Activated naive CD4-positive, alpha-beta T cell treated with Interleukin-2 at 50 U/mL for 16 hours (primary cell): ENCODE measurements at places on chromosomes 3 and 15.

DNA sequence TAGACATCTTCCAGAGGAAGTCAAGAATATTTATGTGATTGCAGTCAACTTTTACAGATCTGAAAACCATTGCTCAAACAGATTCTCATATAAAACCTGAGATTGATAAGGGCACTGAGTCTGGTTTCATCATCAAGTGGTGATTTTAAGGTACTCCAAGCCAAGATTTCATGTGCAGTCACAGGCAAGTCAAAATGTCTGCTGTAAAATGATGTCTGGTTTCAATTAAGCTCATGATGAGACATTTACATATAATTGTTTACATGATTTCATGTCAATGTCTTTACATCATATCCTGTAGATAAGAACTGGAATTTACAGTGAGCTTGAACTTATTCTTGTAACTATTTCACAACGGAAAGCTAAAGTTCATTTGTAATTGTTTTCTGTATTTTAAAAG lies 1215.5 kb downstream of the ROBO2 start:
- no peak for DNase-seq

- DNase-seq: no peak
Observed at GRCh38 chr3:134428401-134428800, 54.2 kb upstream of the AMOTL2 start.

GRCh38 chr3:56453011-56453410 lies 15.3 kb downstream of the ERC2 start:
- no peak for DNase-seq

- no peak for DNase-seq
Observed at GRCh38 chr15:86650094-86650493, 570.4 kb downstream of the AGBL1 start.

DNA sequence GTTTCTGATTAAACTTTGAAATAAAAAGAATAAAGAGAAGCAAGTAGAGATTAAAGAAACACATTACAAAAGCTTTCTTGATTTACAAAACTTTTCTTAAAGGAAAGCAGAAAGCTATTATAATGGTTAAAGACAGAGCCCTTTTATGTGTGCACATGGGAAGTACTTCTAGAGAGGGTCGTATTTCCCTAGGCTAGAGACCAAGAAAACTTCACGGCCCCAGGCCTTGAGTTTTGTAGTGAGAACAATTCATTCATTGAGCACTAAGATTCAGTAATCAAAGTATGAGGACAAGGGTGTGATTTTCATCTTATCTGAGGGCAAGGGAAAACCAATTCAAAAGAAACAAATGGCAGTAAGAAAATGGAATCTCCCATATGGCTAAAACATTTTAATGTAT lies 854.1 kb downstream of the ROBO1 start:
- DNase-seq: no peak

GRCh38 chr3:159257954-159258353 lies 456.1 kb downstream of the MFSD1 start:
- no peak for DNase-seq

- DNase-seq: no peak
Observed at GRCh38 chr3:147297761-147298350, 108.5 kb downstream of the ZIC4 start.

GRCh38 chr3:8153800-8154199 lies 347.8 kb upstream of the LMCD1 start:
- no peak for DNase-seq

GRCh38 chr3:53802256-53802880 lies 43.9 kb downstream of the CHDH start:
- DNase-seq: no peak

GRCh38 chr3:128481438-128481942 lies 11.5 kb downstream of the GATA2 start:
- DNase-seq: no peak

GRCh38 chr3:191378142-191378812 lies 48.0 kb upstream of the UTS2B start:
- DNase-seq: no peak

DNA sequence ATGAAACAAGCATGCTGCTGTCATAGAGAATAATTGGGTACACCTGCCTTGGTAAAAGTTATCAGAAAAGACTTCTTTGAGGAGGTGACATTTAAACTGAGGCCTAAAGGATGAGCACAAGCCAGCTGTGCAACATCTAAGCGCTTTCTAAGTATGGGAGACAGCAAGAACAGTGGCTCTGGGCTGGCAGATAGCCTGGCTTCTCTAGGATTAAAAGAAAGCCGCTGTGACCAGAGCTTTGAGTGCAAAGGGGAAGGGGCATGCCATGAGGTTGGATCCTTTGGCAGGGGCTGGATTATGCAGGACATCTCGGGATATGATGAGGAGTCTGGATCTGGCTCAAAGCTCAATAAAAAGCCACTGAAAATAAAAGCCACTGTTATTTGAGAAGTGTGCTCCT lies 99.2 kb downstream of the FBN1 start:
- DNase-seq: no peak

- no peak for DNase-seq
Observed at GRCh38 chr3:170044795-170045244, 7.0 kb downstream of the GPR160 start.

DNA sequence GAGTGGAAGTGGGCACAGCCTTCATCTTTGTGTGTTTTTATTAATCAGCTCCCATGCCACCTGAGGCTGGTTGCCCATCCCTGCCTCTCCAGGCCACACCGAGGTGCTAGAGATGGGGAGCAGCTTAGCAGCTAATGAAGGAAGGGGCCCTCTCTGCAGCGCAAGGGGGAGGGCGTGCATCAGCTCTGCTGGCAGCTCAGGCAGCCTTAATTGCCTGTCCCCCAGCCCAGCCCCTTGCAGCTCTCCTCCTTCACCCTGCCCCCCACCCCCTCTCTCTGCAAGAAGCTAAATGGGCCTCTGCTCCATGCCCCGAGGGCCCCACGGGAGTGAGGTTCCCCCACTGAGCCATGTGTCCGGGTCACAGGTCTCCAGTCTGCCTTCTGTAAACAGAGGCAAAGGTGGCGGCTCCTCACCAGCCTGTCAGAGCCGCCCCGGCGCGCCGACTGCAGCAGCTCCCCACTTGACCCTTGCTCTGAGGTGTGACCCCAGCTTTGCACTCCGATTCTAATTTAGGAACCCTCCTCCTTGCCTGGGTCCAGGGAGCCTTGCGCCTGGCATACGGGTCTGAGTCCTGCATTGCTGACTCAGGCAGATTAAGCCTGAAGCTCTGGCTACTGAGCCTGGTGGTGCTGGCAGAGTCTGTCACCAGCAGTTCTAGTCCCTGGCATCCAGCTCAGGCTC lies 27.9 kb upstream of the NTRK3 start:
- DNase-seq: no peak

GRCh38 chr15:74884428-74885223 lies 5.2 kb upstream of the MPI start:
- no peak for DNase-seq

DNA sequence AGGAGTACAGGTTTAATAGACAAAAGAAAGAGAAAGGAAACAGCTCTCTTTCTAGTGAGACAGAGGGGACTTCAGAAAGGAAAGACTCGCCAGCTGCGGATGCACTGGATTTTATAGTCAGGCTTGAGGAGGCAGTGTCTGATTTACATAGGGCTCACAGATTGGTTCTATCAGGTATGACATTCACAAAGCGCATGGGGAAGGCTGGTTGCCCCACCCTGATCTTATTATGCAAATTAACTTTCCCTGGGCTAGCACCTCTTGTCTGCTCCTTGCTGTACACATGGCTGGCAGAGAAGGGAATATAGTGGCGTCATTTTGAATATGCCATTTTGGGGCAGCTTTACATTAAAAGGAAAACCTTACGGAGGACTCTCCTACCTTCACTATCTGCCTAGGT lies 938.4 kb upstream of the SEMA6D start:
- DNase-seq: no peak

GRCh38 chr15:23083115-23083514 lies 43.7 kb upstream of the TUBGCP5 start:
- DNase-seq: no peak
